ENCODE measurements at places on chromosomes 6 and 20. TPM values are rescaled to one million over a fixed set of nuclear protein-coding genes. Genes with fewer than 3 reads are reported as not detected.

Gene PTK6
- total RNA-seq: 12.9 TPM

Gene PROCR
- 7.5 TPM for total RNA-seq

Gene PIGT
- 121 TPM for total RNA-seq

Gene FUT9
- total RNA-seq: 5.2 TPM

Gene ZSWIM1
- total RNA-seq: 13.2 TPM

Gene TCP11
- total RNA-seq: not detected
